Activated T-cell treated with anti-CD3 and anti-CD28 coated beads, Interleukin-2, amount 50 U/mL, for 1 hour (primary cell): ENCODE measurements at places on chromosomes 16 and 17.

DNA sequence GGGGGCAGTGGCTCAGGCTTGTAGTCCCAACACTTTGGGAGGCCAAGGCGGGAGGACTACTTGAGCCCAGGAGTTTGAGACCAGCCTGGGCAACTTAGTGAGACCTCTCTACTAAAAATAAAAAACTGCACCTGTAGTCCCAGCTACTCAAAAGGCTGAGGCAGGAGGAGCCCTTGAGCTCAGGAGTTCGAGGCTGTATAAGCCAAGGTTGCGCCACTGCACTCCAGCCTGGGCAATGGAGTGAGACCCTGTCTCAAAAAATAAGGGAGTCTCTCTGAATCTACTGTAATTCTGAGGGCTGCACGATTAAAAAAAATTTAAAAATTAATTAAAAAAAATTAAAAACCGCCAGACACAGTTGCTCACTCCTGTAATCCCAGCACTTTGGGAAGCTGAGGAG lies 3.9 kb downstream of the COIL start:
- DNase-seq: no peak

DNA sequence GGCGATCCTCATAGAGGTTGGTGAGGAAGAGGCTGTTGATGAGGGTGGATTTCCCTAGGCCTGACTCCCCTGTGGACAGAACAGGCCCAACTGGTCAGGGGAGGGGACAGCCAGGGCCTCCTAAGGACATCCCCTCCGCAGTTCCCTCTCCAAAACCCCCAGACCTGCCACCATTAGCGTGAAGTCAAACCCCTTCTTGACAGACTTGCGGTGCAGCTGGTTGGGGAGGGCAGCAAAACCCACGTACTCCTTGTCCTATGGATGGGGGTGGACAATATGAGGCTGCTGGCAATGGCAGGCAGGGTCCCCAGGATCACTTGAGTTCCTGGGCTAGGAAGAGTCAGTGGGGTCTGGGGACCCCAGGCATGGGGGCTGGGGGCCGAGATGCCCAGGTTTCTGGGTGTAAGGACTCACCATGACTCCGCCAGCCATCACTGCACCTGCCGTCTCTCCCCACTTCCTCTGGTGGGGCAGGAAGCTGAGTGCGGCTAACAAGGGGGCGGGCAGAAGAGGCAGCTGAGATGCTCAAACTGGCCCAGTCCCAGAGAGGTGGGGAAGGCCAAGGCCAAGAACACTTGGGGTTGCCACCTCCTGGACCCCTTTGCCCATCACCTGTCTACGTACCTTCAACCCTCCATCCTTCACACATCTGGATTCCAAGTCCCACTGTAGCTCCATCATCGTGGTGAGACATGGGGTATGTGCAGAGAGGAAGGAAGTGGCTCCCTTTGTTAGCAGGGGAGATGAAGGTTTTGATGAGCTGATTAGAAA lies at the start of gene SEPTIN1:
TSS of gene SEPTIN1 (minus strand) at position 451 of the 771 bp plus-strand sequence. CDS start at position 432, 19 bp downstream.
- peak; percentile 77 for DNase-seq

DNA sequence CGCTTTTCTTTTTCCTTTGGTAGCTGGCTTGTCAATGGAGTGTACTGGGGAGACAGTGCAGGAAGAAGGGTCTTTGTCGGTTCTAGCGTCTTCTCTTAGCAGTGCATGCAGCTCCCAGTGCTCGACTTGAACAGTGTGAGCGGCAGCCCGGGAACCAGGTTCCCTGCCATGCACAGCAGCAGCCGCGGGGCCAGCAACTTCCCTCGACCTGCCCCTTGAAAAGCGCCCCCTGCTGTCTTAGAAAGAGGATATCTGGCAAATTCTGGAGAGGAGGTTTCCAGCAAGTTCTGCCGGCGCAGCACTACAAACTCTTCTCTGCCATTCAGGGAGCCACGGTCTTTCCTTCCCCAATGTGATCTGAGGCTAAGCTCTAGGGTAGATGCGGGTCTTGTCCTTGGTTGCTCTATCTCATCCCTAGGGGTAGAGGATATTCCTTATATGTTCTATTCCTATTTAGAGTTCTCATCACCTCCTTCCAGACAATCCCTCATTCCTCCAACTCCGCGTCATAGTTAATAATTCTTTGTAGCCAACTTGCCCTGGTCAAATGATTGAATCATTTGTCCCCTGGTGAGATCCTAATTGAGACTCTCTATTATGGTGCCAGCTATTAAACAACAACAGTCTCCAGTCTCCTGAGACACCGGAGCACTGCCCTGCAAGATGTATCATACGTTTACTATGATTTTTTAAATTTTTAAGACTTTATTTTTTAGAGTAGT lies 451.3 kb downstream of the PMP22 start:
- DNase-seq: peak; percentile 22

GRCh38 chr17:68790492-68790891 lies 164.7 kb downstream of the ABCA8 start:
- no peak for DNase-seq

DNA sequence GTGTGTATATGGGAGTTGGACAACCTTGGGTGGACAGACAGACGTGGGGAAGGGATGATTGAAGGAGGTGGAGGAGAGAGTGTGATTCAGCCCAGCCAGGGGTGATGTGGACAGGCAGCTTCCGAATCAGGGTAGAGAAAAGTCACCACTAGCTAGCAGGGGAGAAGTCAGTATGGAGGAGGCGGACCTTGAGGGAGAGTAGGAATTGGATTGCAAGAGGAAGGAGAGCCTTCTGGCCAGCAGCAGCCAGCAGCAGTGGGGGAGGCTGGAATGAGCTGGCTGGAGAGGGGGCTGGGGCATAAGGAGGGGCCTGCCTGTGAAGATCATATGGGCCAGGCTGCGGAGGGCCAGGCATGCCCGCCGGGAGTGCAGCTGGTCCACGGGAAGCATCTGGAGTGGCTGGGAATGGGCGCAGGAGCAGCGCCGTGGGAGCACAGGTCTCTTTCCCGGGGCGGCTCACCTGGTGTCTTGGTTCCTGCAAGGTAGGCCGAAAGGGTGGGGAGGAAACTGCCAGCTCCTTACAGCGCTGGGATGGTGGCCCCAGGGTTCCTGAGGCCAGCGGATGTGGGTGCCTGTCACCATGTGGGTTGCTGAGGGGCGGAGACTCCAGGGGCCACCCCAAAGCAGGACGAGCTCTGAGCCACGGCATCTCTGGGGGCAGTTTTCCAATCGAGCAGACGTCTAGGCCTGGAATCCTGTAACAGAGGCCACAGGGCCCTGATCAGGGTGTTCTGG lies 235.3 kb downstream of the SEC14L1 start:
- peak; percentile 63 for DNase-seq

GRCh38 chr16:70675851-70676513 lies 9.9 kb downstream of the MTSS2 start:
- DNase-seq: no peak

DNA sequence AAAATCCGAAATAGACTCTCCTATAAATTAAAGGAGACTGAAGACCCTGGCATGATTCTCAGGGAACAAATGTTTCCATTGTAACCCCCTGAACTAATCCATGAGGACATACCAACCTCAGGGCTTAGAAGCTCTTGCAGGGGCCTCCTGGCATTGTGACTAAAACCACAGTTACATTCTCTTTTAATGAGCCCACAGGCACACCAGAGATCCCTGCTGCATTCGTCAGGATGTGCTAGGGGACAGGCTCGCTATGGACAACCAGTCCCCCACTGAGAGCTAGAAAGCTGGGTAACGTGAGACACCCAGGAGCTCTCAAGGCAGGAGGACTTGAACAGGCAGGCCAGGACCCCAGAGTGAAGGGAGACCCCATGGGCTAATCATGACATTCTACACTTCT lies 140.6 kb upstream of the TNRC6C start:
- no peak for DNase-seq

DNA sequence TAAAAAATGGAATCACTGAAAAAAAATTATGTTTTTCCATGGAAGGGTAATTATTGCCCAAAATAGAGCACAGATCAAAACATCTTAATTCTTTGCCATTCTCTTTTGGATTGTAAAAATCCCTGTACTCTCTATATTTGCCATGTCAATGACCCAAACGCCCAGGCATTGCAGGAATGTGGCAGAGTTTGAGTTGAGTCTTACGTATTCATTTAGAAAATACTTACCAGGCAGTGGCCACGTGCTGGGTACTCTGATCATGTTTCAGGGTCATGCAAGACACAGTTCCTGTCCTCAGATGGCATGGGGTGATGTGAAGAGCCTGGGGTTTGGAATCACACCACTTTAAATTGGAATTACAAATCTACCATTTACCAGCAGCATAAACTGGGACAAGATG lies 267.7 kb downstream of the ABCC12 start:
- no peak for DNase-seq

- DNase-seq: peak; percentile 52
These were observed 49.3 kb downstream of the CMIP start for GRCh38 chr16:81493755-81494433.

GRCh38 chr17:61456061-61456681 lies 3.9 kb downstream of the TBX4 start:
- no peak for DNase-seq

GRCh38 chr17:64254755-64255154 lies 8.3 kb downstream of the TEX2 start:
- DNase-seq: no peak

- DNase-seq: no peak
These were observed 1.8 kb downstream of the SNTB2 start for GRCh38 chr16:69188716-69189115.

DNA sequence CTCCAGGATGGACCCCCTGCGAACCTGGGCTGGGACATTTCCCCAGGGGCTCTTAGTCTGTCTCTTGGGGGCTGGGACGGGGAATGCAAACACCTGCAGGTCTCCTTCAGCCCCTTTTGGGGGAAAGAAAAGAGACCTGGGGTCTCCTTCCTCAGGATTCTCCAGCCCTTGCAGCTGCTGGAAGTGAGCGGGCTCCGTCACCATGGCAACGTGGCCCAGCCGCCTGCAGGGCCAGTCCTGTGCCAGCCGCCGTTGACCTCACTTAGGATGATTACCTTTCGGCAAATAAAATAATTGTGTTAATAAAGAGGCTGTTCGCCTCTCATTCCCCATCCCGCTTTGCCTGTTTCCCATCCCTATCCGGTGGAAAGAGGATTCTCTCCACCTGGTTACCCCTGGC lies 25.7 kb downstream of the MRM1 start:
- no peak for DNase-seq

DNA sequence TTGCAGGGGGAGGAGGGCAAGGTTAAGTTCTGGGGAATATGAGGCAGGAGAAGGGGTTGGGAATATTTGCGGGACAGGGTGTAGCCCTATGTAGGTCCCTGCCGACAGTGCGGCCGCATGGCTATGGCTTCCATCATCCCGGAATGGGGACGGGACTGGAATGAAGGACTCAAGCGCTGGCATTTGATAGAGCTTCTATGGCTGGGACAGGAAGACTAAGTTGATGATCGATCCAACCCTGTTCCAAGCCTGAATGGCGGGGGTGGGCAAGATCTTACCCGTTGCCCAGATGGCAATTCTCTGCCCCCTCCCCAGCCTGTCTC lies 47.1 kb downstream of the SRCIN1 start:
- DNase-seq: no peak

DNA sequence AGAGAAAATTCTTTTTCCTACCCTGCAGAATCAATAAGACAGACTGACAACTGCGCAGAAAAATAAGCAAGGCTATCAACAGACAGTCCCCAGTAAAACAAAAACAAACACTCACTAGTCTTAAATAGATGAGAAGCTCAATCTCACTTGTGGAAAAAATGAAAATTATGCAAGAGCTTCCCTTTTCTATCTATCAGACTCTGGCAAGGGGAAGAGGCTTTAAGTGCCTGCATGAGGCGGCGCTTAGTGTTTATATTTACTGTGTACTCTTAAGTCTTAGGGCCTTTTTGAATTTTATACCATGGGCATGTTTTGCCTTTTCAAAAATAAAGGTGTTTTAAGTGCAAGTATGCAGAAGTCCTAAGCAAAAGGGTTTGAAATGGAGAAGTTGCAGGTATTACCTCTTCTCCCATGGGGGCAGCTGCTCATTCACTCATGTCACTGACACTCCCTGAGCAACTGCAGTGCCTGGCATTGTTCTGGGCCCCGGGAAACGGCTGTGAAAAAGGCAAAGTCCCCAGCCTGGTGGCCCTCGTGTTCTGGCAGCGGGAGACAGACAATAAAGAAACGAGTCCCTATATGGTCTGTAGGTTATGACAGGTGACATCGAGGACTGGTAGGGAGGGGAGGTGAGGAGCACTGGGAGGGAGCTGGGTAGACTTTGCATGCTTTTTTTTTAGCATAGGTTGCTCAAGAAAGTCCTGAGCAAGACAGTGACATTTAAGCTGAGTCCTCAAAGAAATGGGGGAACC lies 35.2 kb downstream of the HSBP1 start:
- no peak for DNase-seq

- DNase-seq: peak; percentile 46
These were observed 2.8 kb upstream of the XAF1 start for GRCh38 chr17:6753006-6753445.

DNA sequence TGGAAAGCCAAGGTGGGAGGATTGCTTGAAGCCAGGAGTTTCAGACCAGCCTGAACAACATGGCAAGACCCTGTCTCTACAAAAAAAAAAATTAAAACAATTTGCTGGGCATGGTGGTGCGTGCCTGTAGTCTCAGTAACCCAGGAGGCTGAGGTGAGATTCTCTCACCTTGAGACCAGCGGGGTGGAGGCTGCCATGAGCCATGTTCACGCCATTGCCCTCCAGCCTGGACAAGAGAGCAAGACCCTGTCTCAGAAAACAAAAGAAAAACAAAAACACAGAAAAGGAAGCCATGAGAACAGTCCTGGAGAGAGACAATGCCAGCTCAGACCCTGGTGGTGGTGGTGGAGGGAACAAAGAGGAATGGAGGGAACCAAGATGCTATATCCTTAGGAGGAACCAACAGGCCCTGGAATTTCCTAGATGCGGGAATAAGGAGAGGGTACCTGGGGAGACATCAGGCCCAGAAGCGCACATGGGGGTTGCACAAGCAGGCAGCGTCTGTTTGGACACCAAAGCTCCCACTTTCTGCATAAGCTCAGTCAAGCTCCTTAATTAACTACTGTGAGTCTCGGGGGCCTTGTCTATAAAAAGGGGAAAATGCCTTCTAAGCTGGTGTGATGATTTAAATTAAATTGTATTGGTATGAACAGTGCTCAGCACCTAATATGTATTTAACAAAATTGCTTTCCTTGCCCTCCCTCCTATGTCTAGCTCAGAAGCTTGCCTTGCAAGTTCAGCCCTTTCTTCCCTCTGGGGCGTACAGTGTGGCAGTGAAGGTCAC lies 143.8 kb downstream of the CCT6B start:
- DNase-seq: no peak

DNA sequence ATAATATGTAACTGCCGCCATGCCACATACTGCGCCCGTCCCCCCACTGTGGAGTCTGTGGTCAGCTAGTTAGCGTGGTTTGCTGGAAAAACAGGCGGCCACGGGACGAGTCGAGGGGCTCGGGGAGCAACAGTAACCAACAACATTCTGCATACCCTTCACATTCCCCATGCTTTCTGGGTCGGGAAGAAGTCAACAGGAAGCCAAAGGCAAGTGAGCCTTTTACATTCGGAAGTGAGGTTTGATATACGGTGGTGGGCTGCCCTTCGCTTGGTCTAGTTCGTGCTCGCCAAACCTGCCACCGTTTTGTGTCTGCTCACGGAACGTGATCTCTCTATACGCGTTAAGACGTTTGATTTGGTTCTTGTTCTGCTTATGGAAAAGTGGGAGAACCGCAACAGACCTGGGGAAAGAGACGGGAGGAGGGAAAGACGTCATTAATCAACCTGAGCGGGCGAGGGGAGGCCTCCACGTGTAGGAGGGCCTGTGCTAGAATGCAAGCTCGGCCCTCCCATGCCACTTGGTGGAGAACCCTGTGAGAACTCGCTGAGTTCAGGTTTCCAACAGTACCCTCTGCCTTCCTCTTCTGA lies 28.9 kb upstream of the CFAP20 start:
- no peak for DNase-seq

- DNase-seq: no peak
These were observed 14.6 kb downstream of the TOX3 start for GRCh38 chr16:52532384-52532783.

- no peak for DNase-seq
These were observed 30.3 kb upstream of the ADORA2B start for GRCh38 chr17:15914400-15915170.

GRCh38 chr16:51150165-51150887 lies 744 bp downstream of the SALL1 start:
- DNase-seq: no peak
